ENCODE measurements at places on chromosomes 2 and 18.

DNA sequence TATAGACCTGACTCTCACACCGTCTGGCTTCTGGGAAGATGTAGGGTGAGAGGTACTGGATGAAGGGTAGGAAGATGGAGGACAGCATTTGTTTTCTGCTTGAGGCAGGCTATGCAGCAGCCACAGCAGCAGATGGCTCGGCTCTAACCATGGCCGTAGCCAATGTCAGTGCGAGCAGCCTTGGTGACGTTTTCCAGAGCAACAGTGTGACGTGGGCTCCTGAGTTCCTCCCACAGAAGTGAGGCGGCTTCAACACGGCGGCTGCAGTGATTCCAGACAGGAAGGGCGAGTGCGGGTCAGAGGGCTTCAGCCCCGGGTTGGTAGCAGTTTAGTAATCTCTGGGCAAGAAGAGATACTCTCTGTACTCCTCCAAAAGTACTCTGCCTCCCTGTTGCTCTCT, 133.0 kb upstream of the MYT1L start:
- DNase-seq = no peak

DNA sequence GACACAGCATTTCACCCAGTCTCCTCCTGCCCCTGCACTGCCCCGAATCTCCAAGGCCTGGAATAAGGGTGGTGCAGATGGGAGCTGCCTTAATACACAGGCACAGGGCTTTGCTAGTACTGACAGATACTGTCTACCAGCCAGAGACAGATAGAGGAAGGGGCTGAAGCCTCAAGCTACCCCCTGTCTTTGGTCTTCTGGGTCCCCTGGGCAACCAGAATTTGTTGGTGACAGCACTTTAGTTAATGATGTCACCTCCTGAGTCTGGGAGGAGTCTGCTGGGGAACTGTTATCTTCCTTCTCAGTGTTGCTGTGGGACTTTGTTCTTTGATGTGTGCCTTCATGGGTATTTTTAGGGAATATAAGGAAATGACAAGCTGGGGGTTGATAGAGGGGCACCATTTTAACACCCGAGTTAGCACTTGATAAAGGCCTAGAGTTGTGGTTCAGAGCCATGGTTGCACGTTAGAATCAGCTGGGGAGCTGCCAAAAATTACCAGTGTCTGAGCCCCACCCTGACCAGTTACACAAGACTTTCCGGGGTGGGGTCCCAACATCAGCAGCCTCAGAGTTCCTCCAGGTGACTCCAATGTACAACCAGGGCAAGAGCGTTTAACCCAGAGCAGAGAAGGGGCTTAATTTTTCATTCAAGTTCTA, 136.8 kb downstream of the SMAD7 start:
- DNase-seq = no peak

DNA sequence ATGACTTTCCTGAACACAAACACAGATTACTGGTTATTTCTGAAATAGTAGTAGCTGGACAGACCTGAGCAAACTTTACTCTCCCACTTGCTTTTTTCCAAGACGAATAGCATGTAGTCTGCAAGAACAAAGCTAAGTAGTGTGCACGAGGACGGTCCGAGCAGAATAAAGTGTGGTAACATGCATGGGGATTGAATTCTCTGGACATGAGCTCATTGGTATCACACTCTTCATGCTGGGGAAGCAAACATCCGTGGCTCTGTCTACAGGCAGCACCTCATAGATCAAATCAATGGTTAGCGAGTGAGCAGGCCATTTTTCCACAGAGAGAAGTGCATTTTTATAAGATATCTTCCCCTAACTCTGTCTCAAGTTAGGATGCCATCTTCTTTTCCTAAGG, 164.8 kb upstream of the STK17B start:
- DNase-seq = no peak

DNA sequence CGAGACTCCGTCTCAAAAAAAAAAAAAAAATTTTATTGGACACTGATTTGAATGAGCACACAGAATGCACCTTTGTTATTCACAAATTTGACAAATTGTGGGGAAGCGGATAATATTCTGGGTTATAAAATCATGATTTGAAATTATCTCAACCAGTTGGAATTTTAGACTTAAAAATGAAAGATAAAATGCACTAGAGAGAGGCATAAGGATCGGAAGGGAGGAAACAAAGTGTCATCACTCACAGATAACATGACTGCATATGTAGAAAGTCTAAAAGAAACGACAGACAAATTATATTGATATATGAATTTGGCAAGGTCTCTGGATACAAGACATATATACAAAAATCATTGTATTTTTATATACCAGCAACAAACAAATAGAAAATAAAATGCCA, 70.6 kb downstream of the CD28 start:
- DNase-seq = no peak

DNA sequence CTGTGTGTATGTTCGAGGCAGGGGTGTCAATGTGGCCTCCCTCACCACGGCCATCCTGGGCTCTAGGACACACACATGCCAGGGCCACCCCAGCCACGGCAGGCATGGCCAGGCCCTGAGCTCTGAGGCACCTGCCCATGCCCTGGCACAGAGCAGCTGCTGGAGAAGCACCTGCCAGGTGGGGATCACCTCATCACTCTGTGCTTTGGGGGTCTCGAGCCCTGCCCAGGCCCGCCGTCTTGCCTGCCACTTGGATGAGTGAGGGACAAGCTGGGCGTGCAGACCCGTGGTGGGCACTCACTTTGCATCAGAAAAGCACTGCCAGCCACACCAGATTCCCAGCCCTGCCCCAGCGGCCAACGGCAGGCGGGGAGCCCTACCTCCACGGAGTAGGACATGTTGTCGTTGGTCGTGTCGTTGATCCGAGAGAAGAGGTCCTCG, 33.1 kb downstream of the KIF1A start:
- DNase-seq = no peak

DNA sequence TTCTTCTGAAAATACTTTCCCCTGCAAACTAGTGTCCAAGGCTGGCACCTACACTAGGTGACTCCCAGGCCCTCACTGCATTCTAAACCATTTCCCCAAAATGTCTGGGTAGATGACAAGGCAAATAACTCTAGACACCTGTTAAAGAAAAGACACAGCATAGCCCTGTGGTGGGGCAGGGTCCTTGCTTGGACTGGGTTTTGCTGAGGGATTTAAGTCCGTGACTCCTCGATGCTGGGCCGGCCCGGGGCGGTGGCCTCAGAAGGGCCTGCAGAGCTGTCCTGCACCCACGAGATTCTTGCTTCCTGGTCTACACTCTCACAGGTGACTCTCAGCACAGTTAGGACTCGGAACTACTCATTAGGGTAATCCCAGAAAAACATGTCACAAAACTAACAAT, 55.2 kb downstream of the MBP start:
- no peak for DNase-seq

GRCh38 chr2:210318891-210319290, 3.9 kb upstream of the MYL1 start:
- DNase-seq = no peak

DNA sequence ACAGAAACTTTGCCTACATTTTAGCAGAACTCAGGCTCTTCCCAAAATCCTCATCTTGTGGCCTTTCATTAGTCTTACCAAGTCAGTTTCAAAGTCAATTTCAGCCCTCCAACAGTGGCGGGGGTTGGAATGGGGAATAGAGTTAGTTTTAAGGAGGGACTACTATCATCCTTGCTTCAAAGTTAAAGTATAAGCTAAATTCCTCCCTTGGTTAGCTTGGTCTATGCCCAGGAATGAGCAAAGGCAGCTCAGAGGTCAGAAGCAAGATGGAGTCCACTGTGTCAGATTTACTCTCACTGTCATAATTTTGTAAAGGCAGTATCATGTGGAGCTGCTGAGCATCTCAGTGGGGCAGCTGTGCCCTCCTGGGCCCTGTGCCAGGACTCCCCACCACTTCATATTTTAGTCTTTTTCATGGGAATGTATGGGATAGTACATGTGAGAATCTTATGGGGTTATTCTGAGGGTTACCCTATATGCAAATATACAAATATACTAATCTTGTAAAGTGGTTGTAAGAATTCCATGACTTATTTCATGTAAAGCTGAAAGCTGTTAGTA, 145.2 kb upstream of the MMADHC start:
- no peak for DNase-seq

DNA sequence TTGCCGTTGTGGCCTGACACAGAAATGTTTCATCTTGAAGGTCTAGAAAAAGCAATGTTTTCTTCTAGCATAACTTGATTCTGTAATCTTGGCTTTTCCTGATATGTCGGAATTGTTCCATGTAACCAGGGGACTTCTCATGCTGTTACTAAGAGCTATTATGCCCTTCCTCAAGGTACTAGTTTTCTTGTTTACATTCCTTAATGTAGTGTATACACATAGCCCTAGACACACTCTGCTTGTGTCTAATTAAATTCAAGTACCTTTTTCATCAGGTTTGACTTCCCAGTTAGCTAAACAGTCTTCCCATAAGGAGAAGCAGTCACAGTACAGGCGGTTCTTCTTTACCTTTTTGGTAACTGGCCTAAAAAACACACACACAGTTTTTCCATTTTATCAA, 122.8 kb upstream of the MSH6 start:
- DNase-seq = no peak

- no peak for DNase-seq
Observed at GRCh38 chr2:134623796-134624195, 95.0 kb downstream of the TMEM163 start.

DNA sequence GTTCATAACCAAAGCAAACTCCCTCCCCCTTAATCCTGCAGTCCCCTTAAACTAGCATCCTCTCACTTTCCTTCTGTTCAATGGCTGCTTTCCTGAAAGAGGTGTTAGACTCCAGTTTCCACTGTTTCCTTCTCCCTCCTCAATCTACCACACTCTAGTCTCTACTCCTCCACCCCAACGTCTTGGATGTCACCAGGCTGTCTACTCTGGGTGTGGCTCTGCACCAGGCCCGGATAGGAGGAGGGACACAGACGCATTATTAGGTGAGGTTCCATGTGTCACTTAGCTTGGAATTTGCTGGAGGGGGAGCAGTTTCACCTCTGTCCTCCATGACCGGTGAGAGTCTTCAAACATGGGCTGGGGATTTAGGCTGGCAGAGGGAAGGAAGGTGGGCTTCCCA, 61.3 kb downstream of the MTHFD2 start:
- DNase-seq = no peak

DNA sequence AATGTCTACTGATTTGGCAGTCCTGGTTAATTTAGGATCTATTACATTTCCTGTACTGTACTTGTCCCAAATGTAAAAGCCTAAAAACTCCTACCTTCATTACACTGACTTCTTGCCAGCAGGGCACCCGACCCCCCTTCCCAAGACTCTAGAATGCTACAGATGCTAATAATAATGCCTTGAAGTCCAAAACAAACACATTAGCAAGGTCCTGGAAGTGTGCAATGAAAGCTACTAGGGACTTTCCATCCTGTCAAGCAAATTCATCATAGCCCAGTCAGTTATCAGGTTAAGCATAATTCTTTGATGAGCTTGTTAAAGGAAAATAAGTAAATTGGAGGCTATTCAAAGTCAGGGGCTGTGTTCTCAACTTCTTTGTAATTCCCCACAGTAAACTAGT, 115.3 kb upstream of the RBBP8 start:
- DNase-seq = no peak
